ENCODE measurements at places on chromosomes 5 and 9.

GRCh38 chr5:179232091-179232735 is 113.0 kb downstream of the ADAMTS2 start:
- no peak for DNase-seq

- DNase-seq: no peak
Observed at GRCh38 chr9:27586304-27586703, 13.0 kb upstream of the C9orf72 start.

DNA sequence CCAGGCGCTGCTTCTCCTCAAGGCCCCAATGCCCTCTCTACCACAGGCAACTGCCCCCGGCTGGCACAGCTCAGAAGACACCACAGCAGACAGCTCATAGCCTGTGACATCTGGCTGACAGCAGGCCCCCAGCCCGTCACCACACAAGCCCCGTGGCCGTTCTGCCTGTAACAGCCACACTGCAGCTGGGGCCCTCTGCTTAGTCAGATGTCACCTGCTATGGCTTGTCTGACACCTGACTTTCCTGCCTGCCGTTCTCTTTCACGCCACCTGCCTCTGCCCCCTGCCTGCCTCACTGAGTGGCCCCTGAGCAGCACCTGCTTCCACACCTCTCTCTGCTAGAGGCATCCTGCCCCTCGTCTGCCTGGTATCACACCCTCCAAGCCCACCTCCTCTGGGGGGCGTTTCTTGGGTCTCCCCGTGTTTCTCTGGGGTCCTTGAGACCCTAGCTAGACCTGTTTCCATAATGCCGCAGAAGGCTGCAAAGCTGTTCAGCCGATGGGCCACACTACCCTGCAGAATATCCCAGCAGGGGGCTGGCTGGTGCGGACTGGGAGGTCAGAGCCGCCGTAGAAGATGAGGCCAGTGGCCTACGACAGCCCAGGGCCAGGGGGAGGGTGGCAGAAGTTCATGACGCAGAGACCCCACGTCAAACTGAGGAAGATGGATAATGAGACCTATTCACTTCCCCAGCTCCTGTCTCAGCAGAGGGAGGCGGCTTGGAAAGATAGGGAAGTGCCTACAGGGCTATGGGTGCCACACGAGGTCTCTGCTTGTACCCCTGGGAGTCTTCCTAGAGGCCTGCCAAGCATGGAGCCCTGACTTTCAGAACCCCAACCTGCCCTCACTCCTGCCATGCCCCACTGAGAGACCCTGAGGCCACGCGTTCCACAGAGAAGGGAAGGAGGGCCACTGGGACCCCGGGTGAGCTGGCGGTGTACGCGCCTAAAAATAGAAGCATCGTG is 95.1 kb downstream of the ZNF354C start:
- DNase-seq: no peak

DNA sequence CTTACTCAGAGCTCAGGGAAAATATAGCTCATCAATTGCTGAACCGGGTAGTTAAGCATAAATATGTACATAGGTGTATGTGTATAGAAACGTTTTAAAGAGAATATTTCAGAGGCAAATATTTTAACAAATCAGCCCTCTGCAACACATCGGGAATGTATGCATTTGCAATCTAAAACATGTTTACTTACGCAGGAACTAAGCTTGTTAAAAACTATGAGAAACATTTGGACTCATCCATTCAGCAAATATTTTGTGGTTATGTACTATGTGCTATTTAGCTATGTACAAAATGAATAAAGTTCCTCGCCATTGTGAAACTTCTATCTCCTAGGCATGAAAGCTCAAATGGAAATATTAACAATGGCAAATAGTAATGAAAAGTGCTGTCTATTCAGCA is 469.9 kb downstream of the ARHGEF28 start:
- no peak for DNase-seq

DNA sequence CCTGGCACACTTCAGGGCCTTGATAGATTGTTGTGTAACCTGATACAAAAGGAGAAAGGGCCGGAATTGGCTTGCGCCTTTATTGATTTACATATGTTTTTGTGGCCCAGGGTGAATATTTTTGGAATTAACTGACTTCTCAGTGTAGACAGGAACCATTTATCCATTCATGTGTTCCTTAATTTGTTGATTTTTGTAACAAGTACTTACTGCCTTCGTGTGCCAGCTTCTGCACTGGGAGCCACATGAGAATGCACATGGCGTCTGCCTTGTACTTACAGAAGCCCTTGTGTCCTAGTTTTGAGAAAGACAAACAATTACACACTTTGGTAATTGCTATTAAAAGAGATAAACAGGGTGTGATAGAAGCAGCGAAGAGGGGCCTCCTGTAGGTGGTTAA is 26.4 kb downstream of the EHMT1 start:
- no peak for DNase-seq

DNA sequence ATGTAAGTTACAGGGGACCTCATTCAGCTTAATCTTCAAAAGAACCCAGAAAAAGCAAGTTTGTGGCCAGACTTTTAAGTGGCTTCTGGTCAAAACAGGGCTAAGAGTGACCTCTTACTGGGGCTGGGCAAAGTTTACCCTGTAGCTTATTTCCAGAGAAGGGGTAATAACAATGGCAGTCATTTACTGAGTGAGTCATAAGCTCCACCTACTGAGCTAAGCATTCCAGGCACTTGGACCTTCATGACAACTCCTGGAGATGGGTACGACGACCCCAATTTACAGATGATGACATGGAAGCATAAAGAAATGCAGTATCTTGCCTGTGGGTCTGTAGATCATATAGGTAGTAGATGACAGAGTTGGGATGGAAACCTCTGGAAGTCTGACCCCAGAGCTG is 4.7 kb upstream of the GPR151 start:
- DNase-seq: no peak

DNA sequence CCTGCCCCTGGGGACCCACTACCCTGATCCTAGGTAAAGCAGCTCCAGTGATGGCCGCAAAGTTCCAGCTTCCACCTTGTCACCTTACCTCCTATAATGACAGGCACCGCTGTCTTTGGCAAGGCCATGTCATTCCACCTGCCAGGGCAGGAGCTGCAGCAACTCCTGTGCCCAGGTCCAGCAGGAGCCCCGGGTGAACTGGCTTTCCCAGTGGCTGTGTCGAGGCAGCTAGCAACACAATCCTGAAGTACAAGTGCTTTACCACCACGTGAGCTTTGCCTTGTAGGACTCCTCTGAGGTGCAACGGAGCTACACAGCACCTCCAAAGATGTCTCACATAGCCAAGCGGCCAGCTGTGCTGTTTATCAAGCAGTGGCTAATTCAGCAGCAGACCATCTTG is 20.7 kb upstream of the MGAT1 start:
- DNase-seq: no peak

DNA sequence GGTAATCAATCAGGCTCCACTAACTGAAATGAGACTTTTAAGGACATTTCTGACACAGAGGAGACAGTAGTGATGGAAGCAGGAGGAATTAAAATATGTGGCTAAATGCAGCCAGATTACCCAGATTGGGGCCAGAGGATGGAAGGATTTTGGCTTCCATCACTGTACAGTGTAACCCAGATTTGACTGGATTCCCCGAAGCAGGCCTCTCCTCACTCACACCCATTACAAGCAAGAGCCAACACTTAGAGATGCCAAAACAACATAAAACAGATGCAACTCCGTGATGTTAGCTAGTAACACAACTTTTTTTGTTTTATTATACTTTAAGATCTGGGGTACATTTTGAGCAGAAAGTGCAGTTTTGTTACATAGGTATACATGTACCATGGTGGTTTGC is 17.6 kb downstream of the TEK start:
- DNase-seq: no peak

DNA sequence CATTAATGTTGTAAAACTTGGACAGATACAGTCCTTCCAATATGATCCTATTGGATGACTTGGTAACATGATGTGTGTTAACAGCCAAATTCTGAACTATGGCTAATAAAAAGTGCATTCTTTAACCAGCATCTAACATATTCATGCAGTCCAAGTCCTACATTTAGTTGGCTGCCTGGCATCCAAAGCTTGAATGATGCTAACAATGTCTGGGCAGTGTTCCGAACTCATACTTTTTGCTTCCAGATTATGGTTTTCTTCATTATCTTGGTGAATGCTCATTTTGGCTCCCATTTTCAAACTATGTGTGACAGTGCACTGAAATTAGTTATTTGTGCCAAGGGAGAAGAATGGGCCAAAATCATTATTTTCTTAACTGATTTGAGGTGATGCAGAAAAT is 2.8 kb downstream of the FAM174A start:
- DNase-seq: no peak

- no peak for DNase-seq
Observed at GRCh38 chr5:44160369-44160768, 228.9 kb downstream of the FGF10 start.

GRCh38 chr9:134830126-134830525 is 50.5 kb upstream of the FCN2 start:
- DNase-seq: no peak

- no peak for DNase-seq
Observed at GRCh38 chr5:40841068-40841805, at the start of gene CARD6. Gene CARD6, plus strand, starts transcription at chr5:40841367. Its CDS starts 16 bp downstream, at chr5:40841383.

DNA sequence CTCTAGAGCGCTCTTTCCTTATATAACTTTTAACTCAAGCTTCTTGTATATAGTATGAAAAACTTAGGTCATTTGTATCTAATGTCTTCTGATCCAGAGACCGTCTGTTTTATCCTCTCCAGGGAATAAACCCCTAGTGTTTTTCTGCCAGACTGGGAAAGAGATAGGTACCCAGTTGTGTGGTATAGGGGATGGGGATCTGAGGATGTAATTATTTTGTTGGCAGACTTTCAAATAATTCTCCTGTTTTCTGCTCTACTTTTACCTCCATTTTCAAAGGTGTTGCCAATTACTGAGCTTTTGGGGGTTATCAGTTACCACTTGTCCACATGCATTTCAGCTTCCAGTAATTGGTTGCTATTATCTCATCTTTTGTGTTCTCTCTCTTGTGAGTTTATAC is 17.9 kb downstream of the CCDC171 start:
- no peak for DNase-seq

- no peak for DNase-seq
Observed at GRCh38 chr9:132185073-132186009, 23.5 kb downstream of the NTNG2 start.

DNA sequence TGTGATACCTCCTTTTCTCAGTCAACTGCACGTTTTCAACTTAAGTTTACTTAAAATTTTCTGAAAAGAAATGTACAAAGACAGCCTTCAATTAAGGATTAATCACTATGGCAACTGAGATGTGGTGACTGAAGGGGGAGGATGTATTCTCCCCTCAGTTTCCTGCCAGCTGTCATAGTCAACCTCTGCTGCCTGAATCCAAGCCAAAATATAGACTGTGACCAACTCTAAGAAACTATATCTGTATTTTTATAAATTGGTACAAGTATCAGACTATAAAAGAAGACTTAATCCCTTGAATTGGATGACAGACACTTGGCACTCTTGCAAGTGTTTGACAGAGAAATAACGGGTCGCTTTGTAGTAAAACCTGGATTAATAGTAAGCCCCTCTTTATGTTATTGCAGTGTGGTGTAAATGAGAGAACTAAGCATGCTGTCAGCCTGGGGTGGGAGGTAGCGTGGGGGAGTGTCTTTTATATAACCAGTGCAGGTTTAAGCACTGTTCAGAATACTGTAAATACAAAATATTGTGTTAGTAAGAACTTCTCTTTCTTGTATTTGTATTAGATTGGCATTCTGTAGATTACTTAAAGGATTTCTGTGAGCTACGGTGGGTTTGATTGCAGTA is 106.4 kb downstream of the ERCC6L2 start:
- DNase-seq: no peak

- DNase-seq: no peak
Observed at GRCh38 chr9:33780276-33780675, 15.1 kb upstream of the PRSS3 start.

GRCh38 chr9:136036050-136036449 is 59.0 kb downstream of the NACC2 start:
- DNase-seq: no peak

Measured in AG09309 (cell line).